ENCODE measurements at places on chromosomes 1 and 21.
A peak's percentile ranks its signal among the peaks of the same experiment; 100 is the strongest.

GRCh38 chr1:242826701-242827336, 302.3 kb upstream of the PLD5 start:
- no peak overlapping the region for H3K4me3 ChIP-seq
- no peak for DNase-seq
- H3K27me3 ChIP-seq, result no peaks in the 10 kb centered on the region

- no peaks in the 10 kb centered on the region for H3K27me3 ChIP-seq
- no peak for DNase-seq
Observed at GRCh38 chr1:41282679-41283317, 40.7 kb upstream of the SCMH1 start.

DNA sequence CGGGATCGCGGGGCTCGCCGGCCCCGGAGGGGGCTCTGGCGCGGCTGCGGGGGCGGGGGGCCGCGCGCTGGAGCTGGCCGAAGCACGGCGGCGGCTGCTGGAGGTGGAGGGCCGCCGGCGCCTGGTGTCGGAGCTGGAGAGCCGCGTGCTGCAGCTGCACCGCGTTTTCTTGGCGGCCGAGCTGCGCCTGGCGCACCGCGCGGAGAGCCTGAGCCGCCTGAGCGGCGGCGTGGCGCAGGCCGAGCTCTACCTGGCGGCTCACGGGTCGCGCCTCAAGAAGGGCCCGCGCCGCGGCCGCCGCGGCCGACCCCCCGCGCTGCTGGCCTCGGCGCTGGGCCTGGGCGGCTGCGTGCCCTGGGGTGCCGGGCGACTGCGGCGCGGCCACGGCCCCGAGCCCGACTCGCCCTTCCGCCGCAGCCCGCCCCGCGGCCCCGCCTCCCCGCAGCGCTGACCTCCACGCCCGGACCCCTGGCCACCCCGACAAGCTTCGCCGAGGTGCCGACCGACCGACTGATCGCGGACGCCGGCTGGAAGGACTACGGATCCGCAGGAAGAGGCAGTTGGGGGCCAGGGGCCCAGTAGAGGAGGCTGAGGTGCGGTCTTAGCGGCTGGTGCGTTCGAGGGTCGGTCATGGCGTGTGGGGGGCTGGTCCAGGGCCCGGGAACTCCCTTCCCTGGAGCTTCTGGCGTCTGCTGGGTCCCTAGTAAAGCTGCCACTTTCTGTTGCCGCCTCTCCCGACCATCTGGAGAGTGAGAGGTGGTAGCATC, 711 bp downstream of the TRNP1 start:
- H3K27ac ChIP-seq, result peak overlapping the region; percentile 90
- no peaks in the 10 kb centered on the region for H3K36me3 ChIP-seq
- peak overlapping the region; percentile 73 for H3K4me3 ChIP-seq
- DNase-seq, result no peak
- peaks cover 38% of the 10 kb centered on the region for H3K4me1 ChIP-seq
- H3K27me3 ChIP-seq, result no peaks in the 10 kb centered on the region

DNA sequence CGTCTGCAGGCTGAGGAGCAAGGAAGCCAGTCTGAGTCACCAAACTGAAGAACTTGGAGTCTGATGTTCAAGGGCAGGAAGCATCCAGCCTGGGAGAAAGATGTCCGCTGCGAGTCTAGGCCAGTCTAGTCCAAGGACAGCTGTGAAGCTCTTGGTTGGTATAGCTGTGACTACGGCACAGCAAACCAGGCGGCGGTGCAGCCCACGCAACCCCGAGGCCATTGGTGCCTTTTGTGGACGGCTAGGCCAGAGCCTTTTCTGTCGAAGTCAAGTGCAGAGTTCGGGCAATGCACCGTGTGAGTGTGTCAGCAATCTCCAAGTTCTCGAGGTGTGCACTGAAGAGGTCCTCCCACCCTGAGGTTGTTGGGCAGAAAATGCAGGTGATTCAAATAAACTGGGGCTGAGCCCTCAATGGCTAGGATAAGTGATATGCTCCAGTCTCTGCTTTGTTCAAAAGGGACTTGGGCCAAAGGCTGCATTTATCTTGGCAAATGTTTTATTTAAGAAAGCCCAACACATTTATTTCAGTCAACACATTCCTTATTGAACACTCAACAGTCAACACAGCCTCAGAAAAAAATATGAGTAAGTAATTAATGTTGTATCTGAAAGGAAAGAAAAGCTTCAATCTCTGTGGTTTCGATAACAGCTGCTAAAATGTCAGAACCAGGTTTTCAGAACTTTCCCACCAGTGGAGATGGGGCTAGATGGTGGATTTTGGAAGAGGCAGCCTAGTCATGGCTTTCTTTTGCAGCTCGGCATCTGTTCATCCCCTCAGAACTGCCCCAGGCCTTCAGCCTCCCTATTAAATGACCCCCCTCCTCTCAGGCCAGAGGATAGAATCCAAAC, 78.1 kb upstream of the COX20 start:
- no peaks in the 10 kb centered on the region for H3K4me1 ChIP-seq
- H3K27me3 ChIP-seq, result no peaks in the 10 kb centered on the region
- H3K4me3 ChIP-seq, result no peak overlapping the region
- no peaks in the 10 kb centered on the region for H3K36me3 ChIP-seq
- no peak for DNase-seq
- no peak overlapping the region for H3K27ac ChIP-seq
